CD4-positive, alpha-beta T cell treated with Interleukin-21 for 1 hour (primary cell): ENCODE measurements at places on chromosomes 3 and 15.

GRCh38 chr3:4471907-4472306, 4.8 kb upstream of the SUMF1 start:
- no peak for DNase-seq

DNA sequence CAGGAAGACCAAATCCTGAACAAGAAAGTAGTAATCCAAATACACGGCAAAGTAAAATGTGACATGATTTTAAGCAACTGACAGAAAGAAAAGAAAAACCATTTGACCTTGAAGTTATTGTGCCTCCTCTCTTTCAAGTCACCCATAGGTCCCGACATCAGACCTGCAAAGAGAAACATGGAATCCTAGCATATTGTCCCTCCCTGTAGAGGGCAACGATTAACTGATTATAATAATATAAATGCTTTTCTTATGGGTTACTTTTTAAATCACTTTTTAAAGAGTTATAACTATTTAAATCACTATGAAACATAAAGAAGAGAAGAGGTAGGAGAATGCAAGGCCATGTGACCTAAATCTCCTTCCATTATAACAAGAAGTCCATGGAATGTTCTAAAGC, 143.2 kb upstream of the LIPC start:
- no peak for DNase-seq

DNA sequence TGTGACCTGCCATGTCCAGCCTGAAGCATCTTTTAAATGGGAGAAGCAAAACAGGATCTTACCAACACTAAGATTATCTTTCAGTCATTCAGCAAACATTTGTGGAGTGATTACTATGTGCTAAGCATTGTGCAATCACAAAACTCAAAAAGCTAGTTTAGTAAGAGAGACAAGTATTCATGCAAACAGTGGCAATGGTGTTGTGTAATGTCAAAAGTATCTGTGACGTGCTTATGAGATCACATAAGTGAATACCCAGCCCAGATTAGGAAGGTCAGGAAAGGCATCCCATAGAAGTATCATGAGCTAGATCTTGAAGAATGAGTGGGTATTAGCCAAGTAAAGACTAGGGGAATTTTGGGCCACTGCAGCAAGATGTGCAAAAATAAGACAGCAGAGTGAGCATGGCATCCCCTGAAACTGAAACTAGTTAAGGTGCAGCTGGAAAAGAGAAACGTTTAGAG, 32.1 kb downstream of the SEC62 start:
- no peak for DNase-seq

DNA sequence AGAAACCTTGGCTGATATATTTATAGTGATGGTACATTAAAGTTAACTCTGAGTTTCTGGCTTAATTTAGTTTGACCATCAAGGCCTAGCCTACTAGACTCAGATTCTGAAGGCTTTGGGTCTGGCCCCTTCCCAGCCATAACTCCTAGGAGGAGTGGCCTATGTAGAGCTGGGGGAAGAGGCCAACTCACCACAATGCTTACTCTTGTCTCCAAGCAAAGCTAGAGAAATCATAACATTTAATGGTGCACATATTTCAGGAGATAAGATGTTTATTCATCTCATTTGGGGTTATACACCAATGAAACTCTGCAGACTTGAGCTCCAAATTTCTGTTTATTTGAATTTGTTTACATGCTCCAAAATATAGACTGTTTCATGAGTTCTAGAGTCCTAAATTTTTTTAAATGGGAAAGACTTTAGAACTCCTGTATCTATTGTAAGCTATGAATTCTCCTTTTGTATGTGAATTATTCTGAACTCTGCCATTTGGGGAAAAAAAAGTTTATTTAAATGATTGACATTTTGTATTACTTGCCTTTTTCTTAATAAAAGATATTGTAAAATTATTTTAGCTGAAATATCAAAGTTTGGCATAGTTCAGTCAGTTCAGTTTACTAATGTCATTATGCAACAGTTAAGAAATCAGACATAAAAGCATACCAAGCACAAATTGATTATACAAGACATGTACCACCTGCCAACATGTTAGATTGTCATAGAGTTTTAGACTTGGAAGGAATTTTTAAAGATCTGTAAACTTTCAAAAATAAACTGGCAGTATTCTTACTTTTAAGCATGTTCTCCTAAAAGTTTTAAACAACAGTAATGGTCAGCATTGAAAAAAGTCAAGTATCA, 143.4 kb upstream of the NR2E3 start:
- DNase-seq, result no peak

- no peak for DNase-seq
These were observed 808.8 kb upstream of the LMCD1 start for GRCh38 chr3:7692866-7693265.

DNA sequence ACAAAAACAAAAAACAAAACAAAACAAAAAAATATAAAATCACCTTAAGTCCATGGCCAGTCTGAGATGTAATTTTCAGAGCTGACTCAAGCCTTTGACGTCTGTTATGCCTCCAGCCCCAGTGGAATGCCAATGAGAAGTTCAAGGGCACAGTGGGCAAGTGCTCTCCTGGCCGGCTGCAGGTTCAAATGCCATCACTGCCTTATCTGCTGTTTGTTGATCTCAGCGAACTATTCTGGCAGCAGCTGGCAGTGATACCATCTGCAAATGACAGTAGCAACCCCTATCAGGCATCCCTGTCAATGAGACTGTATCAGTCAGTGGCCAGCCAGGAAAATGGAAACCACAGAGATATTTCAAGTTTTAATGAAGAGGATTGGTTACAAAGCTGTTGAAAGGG, 10.8 kb upstream of the PDE8A start:
- no peak for DNase-seq

GRCh38 chr3:43389388-43390254, 103.3 kb downstream of the SNRK start:
- peak; percentile 86 for DNase-seq

- DNase-seq, result peak; percentile 86
These were observed 105.0 kb downstream of the KLHL25 start for GRCh38 chr15:85689729-85690128.

DNA sequence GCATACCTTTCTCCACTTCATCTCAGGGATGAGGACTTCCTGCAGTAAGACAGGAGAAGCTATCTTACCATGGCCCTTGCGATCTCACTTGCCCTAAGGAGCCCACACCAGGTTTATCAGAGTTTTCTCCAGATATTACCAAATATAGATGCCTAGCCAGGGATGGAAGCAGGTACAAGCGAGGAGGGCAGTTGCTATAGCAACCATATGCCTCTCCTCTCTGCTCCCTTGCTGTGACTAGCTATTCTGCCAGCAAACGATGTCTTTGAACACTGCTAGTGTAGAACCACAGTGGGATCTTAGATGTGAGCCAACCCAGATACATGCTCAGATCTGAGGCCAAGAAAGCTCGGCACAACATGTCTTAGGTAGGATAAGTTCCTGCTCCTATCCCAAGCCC, 33.9 kb downstream of the GRAMD2A start:
- DNase-seq, result no peak

GRCh38 chr3:73492186-73492585, 132.6 kb downstream of the PDZRN3 start:
- DNase-seq, result no peak

- DNase-seq, result no peak
These were observed 97.6 kb upstream of the RASGRP1 start for GRCh38 chr15:38662033-38662802.

- DNase-seq, result peak; percentile 96
These were observed at the start of gene NME9 for GRCh38 chr3:138329127-138329983. Gene NME9, minus strand, starts transcription at chr3:138329851. Its CDS starts 516 bp downstream, at chr3:138329335.

- DNase-seq, result no peak
These were observed 80.3 kb upstream of the CCDC80 start for GRCh38 chr3:112721231-112721630.

- DNase-seq, result no peak
These were observed 50.3 kb upstream of the ATG7 start for GRCh38 chr3:11221818-11222415.

DNA sequence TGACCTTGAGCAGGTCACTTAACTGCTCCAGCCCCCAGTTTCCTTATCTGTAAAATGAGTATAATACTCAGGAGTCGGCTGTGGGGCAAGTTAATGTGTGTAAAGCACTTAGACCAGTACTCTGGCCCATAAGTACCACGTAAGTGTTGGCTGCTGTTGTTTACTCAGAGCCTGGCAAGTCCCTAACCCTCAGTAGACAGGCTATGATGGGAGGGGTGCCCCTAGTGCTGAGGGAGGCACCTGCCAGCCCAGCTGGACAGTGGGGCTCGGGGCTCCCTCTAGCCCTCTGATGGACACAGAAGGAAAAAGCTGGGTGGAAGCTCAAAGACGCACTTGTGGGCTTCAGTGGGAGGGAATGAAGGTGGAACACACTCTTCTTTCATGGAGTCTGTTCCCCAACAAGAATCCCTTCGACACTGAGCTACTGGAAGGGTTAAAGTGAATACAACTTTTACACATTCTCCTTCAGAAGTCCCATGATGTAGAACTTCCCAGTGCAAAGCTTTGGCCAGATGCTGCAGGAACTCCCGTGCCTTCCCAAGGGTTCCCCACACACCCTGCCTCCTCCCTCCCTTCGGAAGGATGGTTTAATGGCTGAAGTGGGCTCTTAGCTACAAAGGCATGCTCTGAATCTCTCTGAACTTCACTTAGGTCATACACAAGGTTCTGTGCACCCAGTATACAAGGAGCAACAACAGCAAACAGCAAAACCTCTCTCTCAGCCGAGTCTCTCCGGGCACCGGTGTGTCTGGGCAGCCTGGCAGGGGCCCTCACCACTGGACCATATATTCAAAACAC, 25.4 kb downstream of the TMEM44 start:
- DNase-seq, result no peak

DNA sequence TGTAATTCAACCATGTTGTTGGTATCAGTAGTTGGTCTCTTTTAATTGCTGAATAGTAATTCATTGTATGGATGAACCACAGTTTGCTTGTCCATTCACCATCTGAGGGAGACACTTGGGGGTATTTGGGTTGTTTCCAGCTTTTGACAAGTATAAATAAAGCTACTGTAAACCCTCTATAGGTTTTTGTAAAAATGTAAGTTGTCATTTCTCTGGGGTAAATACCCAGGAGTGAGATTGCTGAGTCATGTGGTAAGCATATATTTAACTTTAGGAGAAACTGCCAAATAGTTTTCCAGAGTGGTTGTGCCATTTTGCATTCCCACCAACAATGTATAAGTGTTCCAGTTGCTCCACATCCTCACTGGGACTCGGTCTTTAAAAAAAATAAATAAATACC, 15.4 kb upstream of the LHFPL4 start:
- DNase-seq, result no peak

GRCh38 chr15:53472883-53473282, 286.6 kb downstream of the WDR72 start:
- DNase-seq, result no peak

DNA sequence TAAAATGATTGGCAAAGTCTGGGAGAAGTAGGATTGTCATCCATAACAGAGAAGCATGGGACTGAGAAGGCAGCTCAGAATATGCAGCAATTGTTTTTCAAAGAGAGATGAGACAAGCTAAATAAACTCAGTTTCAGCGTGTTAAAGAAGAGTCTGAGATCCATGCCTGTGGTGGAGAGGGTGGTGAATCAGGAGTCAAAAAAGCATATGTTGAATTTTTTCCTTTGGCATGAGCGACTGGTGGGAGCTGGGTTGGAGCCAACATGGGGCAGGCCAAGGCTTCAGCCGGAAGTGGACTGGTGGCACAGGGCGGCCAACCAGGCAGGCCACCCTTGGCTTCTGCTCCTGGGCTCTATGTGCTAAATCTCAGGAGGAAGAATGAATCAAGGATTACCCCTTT, 102.0 kb downstream of the SST start:
- no peak for DNase-seq

GRCh38 chr3:14810070-14810791, 8.5 kb upstream of the FGD5 start:
- no peak for DNase-seq

GRCh38 chr3:17983106-17983505, 240.7 kb upstream of the TBC1D5 start:
- DNase-seq, result no peak

DNA sequence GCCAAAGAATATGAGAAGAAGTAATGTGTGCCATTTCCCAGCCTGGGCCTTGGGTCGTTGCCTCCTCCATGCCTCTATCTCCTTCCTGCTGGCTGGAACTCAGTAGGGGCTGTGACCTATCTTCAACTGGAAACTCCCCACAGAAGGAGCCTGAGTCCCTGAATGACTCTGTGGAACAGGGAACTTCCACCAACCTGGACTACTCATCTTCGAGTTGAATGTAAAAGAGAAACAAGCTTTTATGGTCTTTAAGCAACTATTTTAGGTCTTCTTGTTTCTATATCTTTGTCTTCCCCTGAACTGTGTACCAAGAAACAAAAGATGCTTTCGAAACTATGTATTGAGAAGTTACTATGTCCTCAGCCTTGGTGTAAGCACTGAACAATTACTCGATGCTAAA, 355.3 kb upstream of the NR2F2 start:
- no peak for DNase-seq

DNA sequence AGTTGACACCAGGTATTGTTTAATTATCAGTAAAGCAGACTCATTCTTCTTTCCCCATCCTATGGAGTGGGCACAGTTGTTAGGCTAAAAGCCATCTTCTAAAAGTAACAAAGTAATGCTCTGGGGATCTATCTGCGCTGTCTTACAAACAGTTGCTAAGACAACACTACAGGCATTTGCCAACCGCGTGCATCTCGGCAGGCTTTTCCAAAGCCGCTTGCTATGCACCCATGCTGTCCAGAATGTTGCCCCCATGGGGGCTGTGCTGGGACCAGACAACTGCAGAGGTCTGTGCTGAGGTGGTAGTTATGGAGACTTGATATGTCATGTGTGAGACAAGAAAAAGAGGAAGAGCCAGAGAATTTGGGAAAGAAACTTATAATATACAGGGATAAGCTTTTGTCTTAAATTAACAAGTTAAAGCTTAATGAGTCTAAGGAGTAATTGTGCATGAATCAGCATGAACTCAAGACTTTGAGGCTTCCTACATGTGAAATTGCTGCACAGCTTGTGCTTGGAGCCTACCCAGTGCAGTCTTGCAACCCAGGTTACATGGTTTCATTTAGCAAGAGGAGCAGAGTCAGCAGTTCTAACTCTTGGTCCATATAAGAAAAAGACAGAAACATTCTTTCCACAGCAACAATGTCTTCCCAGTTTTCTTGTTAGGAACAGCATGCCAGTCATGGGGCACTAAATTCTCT, 38.9 kb upstream of the DCLK3 start:
- DNase-seq, result no peak
